ENCODE measurements at places on chromosomes 1 and 21.
A peak's percentile ranks its signal among the peaks of the same experiment; 100 is the strongest.

- DNase-seq = no peak
These were observed 38.1 kb downstream of the AZIN2 start for GRCh38 chr1:33119050-33119449.

GRCh38 chr1:47926461-47926999 lies 70.7 kb downstream of the TRABD2B start:
- no peak for DNase-seq

DNA sequence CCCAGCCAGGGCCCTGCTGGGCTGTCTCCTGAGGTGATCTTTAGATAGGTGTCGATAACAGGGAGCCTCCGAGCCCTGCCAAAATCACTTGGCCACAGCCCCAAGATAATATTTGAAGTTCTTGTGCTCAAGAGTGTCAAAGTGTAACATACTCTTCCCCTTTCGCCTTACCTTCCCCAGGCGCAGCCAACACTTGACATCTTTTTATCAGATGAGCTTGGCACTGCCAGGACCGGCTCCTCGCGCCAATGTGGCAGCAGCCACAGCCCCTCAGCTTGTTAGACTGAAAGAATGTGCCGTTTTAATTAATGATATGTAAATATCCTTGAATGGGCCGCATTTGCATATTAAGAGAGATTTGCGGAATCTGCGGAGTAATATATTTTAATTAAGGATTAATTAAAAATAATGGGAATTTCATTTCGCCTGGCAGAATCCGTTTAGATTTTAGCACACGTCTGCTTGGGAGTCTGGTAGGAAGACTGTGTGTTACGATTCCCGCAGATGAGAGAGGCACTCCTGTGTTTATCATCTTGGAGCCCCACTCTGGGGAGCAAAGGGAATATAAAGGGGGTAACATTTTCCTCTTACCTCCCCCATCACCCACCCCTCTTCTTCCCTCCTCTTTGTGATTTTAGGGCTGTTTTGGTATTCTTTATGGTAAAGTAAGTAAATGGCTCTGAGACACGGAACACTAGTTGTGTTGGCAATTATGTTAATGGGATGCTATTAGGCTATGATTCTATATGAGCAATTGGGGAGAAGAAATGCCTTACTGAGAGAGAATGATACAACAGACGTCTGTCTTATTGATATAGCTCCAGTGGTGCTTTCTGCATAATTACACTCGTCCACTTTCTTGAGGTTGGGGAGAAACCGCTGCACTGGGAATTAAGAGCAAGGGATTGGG lies 109.8 kb downstream of the PBX1 start:
- DNase-seq = no peak

GRCh38 chr1:248054671-248055070 lies 8.0 kb downstream of the OR2L3 start:
- no peak for DNase-seq

DNA sequence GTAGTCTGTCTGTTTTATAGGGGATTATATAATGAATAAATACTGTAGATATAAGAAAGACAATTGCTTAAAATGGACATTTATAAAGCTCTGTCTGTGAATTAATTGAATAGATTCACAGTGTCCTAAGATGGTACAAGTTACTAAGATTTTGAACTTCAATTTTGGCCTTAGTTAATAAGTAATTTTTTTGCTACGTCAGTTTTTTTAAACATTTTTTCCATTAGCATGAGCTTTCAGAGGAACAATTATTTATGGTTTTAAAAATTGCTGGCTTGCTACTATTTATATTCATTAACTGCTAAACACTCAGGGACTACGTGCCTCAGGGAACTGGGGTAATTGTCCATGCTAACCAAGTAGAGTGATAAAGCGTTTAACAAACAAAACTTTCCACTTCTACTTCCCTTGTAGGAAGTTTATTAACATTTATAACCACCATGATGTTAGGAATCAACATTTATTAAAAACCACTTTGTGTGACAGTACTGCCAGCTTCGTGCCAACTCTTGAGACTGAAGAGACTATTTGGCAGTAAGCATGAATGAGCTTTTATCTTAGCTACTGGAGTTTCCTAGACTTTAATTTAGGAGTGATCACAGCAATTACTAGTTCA lies 65.4 kb upstream of the PTGS2 start:
- no peak for DNase-seq

- peak; percentile 5 for DNase-seq
These were observed 26.2 kb downstream of the NAV1 start for GRCh38 chr1:201565024-201565730.

DNA sequence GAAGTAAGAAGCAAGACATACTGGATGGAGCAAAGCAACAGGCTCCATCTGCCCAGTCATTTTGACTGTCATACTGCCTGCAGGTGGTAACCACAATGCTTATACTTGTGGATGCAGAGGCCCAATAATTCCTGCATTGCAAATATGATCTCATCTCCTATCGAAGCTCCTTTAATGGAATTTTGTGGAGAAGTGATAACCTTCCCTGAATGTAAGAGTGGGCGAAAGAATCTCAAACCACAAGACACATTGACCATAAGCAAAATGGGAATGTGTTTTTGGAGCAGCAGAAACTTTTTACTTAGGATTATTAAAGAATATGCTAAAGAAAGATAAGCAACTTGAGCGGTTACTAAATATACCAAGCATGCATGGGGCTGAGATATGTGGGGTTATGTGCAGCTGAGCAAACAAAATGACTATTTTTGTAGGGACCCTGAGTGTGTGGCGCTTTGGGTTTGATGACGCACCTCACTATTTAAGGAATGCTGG lies 77.4 kb upstream of the BACH1 start:
- DNase-seq = peak; percentile 19

GRCh38 chr1:203781962-203782361 lies 13.5 kb upstream of the ZBED6 start:
- DNase-seq = no peak

- DNase-seq = no peak
These were observed 79.1 kb upstream of the KCNE2 start for GRCh38 chr21:34284666-34285065.

DNA sequence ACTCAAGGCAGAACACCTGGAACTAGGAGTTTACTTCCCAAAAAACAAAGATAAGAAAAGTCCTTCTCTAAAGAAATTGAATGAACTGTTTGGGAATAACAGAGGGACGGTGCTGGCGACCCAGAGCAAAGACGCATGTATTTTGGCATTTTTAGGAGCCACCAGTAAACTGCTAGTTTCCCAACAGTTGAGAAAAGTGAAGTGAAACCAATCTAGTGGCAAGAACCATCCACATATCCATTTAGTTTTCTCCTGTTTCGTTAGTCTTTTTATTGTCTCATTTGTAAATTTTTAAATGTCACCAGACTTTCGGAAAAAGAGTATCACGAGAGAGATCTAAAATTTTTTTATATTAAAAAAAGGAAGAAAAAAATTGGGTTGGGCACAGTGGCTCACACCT lies 30.2 kb downstream of the ODF2L start:
- no peak for DNase-seq

DNA sequence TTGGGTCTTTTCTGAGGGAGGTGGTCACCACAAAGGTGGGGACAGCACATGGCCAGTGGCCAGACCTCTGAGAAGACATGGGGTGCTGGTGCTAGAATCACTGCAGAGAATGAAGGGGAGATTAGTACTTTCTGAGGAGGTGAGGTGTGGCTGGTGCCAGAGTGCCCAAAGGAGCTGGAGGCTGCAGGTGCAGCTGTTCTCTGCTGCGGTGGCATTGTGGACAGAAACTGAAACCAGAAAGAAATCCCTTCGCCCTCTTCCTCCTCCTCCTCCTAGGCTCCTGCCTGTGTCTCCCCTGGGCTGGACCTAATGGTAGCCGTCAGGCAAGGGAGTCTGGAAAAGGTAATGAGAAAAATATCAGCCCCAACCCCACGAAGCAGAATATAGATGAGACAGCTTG lies 261.7 kb downstream of the TM2D1 start:
- DNase-seq = no peak

- no peak for DNase-seq
These were observed 2.7 kb upstream of the RBM15 start for GRCh38 chr1:110336300-110337039.

DNA sequence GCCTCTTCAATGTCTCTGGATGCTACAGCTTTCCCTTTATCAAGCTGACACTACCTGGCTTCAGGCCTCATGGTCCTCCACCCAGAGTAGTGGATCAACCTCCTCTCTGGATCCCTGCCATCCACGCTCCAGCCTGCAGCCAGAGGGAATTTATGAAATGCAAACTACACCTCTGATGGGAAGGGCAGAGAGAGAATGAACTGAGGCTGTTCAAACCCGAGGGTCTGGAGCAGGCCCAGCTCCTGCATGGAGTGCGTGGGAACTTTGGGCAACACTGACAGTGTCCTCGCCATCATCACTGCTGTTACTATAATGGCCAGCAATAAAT lies 157.8 kb downstream of the TRABD2B start:
- no peak for DNase-seq

Data from pancreas (tissue), 10 donors.